Tibial nerve (tissue), 4 donors: ENCODE measurements at places on chromosomes 7 and 10. TPM values are rescaled to one million over a fixed set of nuclear protein-coding genes. Genes with fewer than 3 reads are reported as not detected.

MUC3A gene
- total RNA-seq, result not detected

DNA sequence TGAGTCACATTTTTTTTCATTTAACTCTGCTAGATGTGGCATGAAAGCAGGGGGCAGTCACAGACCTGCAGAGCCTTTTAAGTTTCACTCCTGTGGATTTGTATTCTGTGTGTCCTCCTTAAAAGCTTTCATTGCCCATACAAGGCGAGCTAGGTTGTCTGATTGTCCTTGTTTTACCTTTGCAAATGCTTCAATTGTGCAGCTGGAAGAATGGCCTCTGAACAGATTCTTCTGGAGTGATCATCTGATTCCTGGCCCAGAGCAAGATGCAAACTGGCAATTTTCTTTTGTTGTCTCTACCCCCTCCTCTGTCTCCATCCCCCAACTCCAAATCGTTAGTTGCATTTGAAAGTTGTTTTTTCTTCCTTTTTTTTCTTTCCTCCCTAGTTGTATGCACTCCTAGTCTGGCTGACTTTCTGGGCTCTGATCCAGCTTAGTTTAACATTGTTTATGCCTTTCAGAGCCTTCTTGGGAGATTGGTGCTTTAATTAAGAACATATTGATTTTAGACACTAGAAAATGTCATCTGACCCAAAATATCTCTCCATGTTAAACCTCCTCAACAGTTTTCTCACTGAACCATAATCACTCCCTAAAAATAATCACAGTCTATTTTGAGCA lies 150.2 kb downstream of the REEP3 start:
- H3K27ac ChIP-seq, result peak overlapping the region; percentile 56
- peaks cover 43% of the 10 kb centered on the region for H3K4me1 ChIP-seq
- no peak for DNase-seq
- H3K4me3 ChIP-seq, result no peak overlapping the region
- no peaks in the 10 kb centered on the region for H3K27me3 ChIP-seq
- no peaks in the 10 kb centered on the region for H3K36me3 ChIP-seq

GRCh38 chr10:83990126-83990525 lies 149.2 kb upstream of the GHITM start:
- no peaks in the 10 kb centered on the region for H3K36me3 ChIP-seq
- no peaks in the 10 kb centered on the region for H3K4me1 ChIP-seq
- H3K27ac ChIP-seq, result no peak overlapping the region
- H3K27me3 ChIP-seq, result no peaks in the 10 kb centered on the region
- no peak for DNase-seq

CD36 gene
- 261 TPM for total RNA-seq

DKK1 gene
- 2.3 TPM for total RNA-seq

GRCh38 chr7:116159711-116160110 lies 50.6 kb upstream of the TES start:
- H3K4me3 ChIP-seq, result no peak overlapping the region
- H3K27ac ChIP-seq, result no peak overlapping the region
- no peaks in the 10 kb centered on the region for H3K36me3 ChIP-seq
- H3K27me3 ChIP-seq, result no peaks in the 10 kb centered on the region
- no peaks in the 10 kb centered on the region for H3K4me1 ChIP-seq
- no peak for DNase-seq

DNA sequence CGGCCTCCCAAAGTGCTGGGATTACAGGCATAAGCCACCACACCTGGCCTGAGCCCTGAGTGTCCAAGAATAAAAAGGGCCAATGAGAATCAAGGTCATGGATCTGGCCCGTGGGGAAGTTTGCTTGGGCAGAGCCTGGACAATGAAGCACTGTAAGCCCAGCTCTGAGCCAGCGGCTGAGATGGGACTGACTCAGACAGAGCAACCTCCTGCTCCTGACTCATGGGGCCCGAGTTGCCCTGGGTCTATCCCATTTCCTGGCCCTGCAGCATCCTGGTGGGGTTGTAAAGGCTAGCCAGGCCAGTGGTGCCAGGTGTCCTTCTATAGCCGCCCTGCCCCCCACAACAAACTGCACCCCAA lies 5.2 kb upstream of the MYH16 start:
- no peaks in the 10 kb centered on the region for H3K4me1 ChIP-seq
- H3K27ac ChIP-seq, result no peak overlapping the region
- no peak for DNase-seq

DNA sequence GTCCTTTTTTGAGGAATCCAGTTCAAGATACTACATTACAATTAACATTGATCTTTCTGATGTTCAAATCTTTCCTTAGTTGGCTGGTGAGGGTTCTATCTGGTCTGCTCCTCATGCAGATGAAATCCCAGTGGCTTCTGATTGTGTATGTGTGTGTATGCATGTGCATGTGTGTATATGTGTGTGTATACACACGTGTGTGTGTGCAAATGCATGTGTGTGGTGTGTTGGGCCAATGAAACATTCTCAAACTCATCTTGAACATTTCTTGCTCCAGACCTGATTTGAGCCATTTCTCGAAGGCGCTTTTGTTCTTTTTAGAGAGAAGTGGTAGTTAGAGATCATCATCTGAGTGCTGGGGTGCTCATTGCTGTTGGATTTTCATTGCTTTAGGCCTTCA lies 113.9 kb downstream of the GLRX3 start:
- no peak overlapping the region for H3K4me3 ChIP-seq
- no peaks in the 10 kb centered on the region for H3K27me3 ChIP-seq
- no peaks in the 10 kb centered on the region for H3K36me3 ChIP-seq
- no peak for DNase-seq

DNA sequence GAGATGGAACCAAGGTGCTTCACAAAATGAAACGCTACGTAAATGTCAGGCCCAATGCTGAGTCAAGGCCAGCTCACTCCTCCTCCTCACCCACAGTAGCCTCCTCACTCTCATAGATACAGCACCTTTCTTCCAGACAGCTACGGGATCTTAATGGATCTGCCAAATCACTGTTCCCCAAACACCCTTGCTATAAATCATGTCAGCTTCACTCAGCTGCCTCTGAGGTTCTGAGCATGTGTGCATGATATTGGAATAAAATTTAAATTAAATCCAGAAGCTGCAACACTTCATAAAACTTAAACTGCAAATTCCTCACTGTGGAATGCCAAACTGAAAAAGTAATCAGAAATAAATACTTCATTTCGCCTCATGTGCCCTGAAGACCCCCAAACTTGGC lies 14.7 kb upstream of the CPXM2 start:
- H3K4me3 ChIP-seq, result no peak overlapping the region
- no peak for DNase-seq
- H3K27ac ChIP-seq, result no peak overlapping the region
- no peaks in the 10 kb centered on the region for H3K27me3 ChIP-seq
- no peaks in the 10 kb centered on the region for H3K4me1 ChIP-seq

INMT gene
- total RNA-seq, result 113 TPM

CCL26 gene
- total RNA-seq, result not detected

CADPS2 gene
- total RNA-seq, result 44.4 TPM
